Stimulated activated CD4-positive, alpha-beta T cell treated with anti-CD3 and anti-CD28 coated beads, Interleukin-1b, Interleukin-23, amount 100 ng/mL, for 1 hour (primary cell): ENCODE measurements at places on chromosomes 3 and 15.

- no peak for DNase-seq
These were observed 100.8 kb downstream of the SEMA6D start for GRCh38 chr15:47817969-47818548.

GRCh38 chr3:159280386-159281191, 478.7 kb downstream of the MFSD1 start:
- DNase-seq = no peak

- no peak for DNase-seq
These were observed 16.5 kb downstream of the ARPP19 start for GRCh38 chr15:52552303-52552702.

DNA sequence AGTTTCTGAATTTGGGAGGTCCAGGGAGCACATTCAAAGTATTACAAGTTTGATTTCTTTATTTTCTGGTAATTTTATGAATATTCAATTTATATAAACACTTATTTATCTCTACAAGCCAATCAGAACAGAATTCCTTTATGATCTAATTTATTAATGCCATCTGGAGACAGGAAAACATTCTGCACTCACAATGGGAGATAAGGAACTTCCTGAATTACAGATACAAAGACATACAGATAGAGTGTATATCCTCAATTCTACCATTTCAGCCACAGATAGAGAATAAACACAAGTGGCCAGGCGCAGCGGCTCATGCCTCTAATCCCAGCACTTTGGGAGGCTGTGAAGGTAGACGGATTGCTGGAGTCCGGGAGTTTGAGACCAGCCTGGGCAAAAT, 86.0 kb downstream of the IQCH start:
- no peak for DNase-seq

DNA sequence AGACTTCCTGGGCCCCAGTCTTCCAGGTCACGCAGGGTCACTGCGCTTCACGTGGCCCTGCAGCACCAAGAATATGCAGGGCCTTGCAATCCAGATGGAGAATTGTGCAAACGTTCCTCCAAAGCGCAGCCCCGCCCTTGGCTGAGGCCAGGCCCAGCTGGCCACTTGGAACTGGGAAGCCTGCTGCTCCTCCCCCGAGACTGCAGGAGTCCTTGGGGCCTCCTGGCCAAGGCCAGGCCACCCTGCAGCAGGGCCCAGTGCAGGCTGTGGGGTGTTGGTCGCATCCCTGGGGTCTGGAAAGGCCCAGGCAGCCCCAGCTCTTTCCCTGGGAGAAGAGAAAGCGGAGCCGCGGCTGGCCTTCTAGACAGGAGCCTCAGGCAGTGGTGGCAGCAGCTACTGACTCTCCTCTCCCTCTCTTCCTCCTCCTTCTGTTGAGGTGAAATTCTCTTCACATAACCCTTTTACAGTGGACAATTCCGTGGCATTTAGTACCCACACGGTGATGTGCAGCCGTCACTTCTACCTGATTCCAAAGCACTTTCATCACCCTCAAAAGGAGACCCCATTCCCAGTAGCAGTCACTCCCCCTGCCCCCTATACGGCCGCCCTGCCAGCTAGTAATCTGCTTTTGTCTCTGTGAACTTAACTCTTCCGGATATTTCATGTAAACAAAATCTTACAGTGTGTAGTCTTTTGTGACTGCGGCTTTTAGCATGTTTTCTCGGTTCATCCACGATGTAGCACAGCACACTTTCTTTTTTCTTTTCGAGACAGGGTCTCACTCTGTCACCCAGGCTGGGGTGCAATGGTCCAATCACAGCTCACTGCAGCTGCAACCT, 103.9 kb downstream of the TMEM266 start:
- no peak for DNase-seq

DNA sequence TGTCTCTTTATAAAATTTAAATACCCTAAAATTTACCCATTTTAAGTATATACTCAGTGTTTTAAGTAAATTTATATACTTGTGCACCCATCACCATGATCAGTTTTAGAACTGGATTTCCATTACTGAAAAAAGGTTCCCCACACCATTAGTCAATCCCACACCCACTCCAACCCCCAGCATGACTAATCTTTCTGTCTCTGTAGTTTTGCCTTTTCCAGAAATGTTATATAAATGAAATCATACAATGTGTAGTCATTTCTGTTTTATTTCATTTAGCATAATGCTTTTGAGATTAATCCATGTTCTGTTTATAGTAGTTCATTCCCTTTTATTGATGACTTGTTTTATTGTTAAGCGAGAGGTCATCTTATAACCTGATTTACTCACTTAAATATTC, 66.1 kb upstream of the LIMD1 start:
- no peak for DNase-seq

DNA sequence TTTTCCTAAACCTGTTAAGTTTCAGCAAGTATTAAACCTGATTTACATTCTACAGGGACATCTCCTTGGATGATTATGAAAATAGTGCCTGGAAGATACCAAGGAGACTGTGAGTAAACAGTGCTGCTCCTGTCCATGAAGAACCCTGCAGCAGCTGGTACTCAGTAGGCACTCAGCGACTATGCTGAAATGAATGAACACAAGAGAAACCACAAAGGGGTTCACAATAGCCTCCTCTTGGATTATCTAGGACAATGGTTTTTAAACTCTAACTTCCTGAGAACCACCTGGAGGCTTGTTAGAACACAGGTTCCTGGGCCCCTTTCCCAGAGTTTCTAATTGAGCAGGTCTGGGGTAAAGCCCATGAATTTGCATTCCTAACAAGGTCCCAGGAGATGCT, 488.4 kb upstream of the UBE2E2 start:
- no peak for DNase-seq

DNA sequence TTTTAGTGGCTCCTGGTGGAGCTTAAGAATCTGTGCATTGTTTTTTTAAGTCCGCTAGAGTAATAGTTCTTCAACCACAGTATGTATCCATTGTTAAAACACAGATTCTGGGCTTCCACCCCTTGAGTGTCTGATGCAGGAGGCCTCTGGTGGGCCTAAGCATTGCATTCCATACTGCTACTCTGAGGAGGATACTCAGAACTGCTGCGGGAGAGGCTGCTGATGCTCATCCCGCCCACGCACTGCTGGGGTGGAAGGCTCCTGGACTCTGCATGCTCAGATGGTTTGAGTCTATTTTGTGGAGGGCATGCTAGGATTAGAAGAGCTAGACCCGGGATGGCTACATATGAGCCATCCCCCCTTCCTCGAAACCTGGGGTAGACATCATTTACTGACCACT, 74.4 kb downstream of the THSD4 start:
- no peak for DNase-seq

- no peak for DNase-seq
These were observed 111.1 kb downstream of the NUP210 start for GRCh38 chr3:13309004-13309403.

DNA sequence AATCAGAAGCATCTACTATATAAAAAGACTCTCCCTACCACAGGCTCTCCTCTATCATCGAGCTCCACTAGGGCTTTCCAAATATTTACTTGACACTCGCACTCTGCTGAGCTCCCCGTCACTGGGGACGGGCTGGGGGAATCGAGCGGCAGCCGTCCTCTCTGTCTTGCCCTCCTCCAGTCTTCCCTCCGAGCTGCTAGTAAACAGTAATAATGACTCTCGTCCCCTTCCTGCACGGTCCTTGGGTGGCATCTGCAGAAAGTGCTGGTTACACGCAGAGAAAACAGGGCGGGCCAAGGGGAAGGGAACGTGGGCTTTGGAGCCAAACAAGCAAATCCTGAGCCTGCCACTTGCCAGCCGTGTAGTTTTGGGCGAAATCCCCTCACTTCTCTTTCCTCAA, 96.6 kb downstream of the LRIG1 start:
- no peak for DNase-seq

DNA sequence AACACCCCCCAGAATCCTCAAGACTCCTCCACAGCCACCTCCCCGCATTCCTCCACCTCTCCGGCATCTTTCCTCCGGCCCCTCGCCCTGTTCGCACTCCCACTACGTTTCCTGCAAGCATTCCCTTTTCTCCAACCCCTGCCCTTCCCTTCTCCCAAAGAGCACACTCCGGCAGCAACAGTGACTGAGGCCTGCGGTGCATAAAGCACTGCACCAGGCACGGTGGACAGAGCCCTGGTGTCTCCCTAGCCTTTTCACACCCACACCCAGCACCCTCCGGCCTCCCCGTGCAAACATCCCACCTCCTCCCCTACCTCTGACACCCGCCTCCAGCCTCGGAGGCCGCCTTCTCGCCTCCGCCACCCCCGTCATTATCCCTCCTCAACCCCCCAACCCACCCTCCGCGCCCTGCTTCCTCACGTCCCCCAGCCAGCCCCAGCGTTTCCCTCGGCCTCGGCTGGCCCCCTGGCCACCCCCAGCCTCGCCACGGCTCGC, 577 bp downstream of the ZNF148 start:
- DNase-seq = no peak

DNA sequence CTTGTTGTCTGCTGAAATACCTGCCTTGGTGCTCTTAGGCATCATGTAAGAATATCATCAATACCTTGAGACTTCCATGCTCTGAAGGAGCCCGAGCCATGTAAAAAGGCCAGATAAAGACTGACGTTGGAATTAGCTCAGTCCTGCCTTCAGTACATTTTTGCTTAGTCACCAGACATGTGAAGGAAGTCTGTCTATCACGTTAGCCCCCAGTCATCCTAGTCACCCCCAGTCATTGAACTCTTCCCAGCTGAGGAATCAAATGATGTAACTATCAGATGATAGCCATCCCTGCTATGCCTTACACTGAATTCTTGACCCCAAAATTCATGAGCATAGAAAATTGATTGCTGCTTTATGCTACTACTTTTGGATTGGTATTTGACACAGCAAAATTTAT, 351.2 kb upstream of the SGO1 start:
- DNase-seq = no peak

- no peak for DNase-seq
These were observed 113.7 kb upstream of the TPRG1 start for GRCh38 chr3:189058071-189058470.

DNA sequence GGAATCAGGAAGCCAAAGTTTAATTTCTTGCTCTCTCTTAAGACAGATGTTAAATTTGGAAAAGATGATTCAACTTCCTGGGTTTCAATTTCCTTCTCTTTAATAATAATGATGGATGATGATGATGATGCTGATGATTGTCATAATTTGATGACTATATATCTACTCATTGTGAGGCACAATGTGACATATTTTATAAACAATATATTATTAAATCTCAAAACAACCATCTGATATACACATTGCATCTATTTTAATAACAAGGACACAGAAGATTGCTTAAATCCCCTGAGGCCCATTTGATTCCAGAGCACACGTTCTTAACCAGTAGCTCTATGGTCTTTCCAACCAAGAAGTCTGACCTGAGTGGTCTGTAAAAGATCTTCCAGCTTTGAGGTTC, 124.0 kb downstream of the CNTN6 start:
- no peak for DNase-seq

GRCh38 chr3:195904368-195904767, 4.0 kb downstream of the TNK2 start:
- no peak for DNase-seq

- no peak for DNase-seq
These were observed 481.4 kb downstream of the NSUN3 start for GRCh38 chr3:94544131-94544789.

DNA sequence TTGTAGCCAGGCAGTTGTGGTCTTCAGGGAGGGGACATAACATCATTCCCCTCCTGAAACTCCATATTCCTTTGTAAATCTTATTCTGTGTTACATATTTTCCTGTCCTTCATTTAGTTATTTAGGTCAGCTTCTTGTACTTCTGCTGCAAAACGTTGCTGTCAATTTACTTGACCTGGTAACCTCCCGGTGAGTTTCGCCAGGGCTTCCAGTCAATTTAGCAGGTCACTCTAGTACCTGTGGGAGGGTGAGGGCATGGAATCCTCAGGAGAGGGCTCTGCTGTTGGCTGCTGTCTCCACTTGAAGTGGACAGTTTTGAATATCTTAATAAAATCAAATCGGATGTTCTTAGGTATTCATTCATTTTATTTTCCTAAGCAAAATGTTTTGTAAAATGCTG, 29.6 kb downstream of the FNDC3B start:
- DNase-seq = no peak

GRCh38 chr3:123374016-123374415, 74.9 kb downstream of the ADCY5 start:
- DNase-seq = no peak

DNA sequence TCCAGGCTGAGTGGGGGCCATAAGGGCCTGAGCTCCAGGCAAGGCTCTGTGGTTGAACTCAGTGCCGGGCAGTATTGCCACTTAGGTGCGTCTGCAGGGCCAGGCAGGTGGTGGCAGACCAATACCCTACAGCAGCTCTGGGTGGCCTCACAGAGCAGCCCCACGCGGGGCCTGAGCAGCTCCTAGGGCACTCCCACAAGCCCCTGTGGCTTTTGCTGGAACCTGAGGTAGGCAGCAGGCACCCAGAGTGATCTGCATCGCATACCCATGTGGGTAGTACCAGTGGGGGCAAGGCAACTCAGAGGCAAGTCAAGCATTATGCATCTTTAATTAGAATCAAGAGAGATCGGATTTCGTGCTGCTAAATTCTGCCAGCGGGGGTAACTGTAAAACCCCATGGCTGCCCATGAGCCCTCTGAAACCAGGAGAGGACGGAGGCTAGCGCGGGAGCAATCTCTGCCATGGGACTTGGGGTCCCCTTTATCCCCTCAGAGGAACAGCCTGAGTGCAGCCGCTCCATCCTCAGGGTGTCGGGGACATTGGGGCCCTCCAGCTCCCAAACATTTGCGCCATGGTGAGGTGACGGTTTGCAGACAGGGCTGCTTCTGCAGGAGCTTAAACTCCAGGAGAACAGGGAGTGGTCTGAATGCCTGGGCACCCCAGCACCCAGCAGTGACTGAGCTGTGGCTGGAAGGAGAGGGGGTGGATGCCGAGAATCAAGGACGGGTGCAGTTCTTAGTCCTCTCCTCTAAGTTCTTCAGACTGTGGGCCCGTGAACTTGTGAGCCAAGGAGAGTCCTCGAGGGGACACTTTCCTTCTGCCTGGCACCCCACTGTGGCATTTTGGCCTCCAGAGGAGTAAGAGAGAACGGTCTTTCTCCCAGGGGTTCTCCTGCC, 62.4 kb upstream of the PCSK6 start:
- no peak for DNase-seq

DNA sequence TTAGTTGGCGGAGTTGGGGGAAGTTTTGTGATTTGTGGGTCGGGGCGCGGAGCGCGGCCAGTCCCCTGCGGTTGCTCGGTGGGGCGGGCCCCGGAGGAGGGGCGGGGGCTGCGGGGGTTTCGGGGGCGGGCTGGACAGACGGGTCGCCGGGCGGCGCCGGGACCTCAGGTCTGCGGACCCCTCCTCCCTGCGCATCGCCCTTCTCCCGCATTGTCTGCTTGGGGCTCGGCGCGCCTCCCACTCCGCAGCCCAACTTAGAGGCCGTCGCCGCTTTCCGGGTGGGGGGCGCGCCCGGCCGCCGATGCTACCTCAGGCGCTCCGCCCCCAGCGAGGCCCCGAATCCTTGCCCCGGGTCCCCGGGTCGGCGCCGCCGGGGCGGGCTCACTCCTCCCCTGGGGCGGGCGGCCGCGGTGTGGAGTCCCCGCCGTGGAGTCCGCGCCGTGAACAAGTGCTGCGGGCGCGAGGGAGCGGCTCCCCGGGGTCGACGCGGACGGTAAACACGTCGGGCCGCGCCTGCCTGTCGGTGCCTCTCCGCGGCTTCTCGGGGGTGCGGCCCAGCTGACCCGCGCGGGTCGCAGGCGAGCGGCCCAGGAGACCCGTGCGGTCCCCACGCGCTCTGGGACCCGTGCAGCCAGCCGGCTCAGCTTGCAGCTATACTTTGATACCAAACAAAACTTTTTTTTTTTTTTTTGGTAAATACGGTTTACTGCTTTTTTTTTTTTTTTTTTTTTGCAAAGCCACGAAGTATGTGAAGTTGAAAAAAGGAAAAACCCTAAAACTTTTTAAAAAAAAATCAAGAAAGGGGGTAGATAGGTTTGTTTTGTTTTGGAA, 624 bp downstream of the AKAP13 start:
- peak; percentile 16 for DNase-seq

GRCh38 chr3:184305577-184305976, 6.5 kb downstream of the PSMD2 start:
- DNase-seq = no peak
